ENCODE measurements at places on chromosomes 4 and X.

- no peak for DNase-seq
These were observed 62.4 kb downstream of the ATXN3L start for GRCh38 chrX:13257223-13258051.

GRCh38 chr4:126468144-126468543 lies 1153.4 kb downstream of the FAT4 start:
- DNase-seq, result no peak

DNA sequence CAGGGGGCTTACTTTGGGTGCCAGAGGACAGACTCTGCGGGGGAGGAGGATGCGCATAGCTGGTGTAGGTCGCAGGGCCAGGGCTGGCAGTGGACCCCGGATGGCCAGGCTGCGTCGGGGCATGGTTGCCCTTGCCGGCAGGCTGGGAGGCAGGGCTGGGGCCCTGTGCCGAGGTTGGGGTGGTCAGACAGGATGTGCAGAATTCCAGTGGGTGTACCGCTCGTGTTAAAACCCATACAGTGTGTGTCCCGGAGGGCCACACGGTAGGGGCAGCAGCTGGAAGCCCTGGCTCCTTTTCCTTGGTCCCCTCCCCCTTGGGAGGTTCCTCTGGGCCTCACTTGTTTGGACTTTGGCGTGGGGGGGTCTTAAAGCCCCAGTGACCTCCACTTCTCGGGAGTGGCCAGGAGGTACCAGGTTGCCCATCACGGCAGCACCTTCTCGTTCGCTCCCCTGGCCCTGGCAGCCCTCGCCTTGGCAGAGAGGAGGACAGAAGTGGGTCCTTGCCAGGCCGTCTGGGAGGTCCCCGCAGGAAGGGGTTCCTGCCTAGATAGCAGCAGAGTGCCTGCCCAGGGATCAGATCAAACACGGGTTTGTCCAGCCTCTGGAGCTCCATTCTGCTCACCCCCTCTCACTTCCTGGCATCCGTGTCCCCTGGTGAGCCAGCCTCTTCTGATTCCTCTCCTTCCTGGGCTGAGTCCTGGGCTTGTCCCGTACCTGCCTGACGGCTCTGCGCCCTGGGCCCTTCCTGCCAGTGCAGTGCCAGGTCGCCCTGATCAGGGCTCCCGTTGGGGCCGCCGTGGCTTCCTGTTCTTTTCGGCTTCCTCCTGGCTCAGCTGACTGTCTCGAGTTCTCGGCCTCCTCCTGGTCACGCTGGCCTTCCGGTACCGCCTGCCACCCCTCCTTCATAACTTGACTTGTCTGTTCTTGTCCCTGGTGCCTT lies 56.7 kb upstream of the HGFAC start:
- DNase-seq, result no peak

DNA sequence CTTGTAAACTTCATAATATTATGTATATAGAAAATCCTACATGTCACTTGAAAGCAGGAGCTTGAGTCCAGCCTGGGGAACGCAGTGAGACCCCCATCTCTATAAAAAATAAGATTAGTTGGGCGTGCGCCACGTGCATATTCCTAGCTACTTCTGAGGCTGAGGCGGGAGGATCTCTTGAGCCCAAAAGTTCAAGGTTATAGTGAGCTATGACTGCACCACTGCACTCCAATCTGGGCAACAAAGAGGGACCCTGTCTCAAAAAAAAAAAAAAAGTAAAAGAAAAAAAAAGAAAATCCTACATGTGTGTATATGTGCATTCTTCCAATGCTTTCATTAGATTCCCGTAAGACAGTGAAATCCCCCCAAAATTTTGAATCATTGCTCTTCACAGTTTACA lies 1.7 kb downstream of the SEC31A start:
- DNase-seq, result no peak

DNA sequence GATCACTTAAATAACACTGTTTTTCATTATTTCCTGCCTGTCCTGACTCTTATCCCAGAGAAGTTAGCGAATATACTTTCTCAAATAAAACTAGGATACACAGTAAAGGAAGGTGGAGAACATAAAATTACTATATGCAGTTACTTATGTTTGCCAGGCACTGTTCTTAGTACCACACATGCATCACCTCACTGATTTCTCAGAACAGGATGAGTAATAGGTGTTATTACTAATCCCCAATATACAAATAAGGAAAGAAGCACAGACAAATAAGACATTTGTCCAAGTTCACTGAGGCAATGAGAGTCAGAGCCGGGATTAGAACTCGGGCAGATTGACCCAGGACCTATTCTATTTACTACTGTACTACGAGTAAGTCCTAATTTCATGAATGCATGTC lies 91.7 kb downstream of the CORIN start:
- no peak for DNase-seq

DNA sequence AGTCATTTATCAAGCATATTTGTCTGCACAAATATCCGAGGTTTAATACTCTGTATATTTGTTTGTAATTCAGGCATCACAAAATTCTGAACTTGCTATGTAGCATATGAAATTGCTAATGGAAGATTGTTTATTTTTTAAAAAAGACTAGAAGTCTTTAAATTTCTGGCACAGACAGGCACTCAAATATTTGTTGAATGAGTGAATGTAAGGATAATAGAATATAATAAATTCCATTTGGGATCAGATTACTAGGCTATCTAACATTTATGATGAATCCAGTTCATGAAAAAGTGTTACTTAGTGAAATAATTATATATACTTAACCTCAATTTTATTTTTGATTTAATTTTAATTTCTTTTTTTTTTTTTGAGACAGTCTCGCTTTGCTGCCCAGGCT lies 30.4 kb upstream of the TEC start:
- DNase-seq, result no peak

DNA sequence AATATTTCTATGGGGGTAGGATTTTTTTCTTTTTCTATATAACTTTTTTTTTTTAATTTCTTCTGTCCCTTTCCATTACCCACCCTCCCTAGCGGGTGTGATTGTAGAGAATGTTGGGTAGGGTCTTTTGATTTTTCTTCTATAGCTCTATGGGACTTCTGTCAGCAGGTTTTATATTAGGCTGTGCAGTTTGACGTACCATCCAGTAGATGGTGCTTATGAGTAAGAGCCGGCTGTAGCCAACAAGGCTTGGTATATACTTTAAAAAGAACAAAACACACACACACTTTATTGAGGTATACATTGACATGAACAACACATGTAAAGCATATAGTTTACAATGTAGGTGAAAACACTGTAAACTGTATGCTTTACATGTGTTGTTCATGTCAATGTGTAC lies 247.9 kb upstream of the POF1B start:
- DNase-seq, result no peak

DNA sequence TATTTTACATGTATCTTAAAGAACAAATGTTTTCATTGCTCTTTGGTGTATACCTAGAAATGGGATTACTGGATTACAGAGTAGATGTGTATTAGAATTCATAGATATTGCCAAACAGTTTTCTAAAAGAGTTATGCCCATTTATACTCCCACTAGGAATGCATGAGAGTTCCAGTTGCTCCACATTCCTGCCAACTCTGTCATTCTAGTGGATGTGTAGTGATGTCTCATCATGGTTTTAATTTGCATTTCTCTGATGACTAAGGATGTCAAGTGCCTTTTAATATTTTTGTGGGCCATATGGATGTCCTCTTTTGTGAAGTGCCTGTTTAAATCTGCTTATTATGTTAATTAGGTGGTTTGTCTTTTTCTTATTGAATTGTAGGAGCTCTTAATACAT lies 65.6 kb upstream of the BMP2K start:
- DNase-seq, result no peak

DNA sequence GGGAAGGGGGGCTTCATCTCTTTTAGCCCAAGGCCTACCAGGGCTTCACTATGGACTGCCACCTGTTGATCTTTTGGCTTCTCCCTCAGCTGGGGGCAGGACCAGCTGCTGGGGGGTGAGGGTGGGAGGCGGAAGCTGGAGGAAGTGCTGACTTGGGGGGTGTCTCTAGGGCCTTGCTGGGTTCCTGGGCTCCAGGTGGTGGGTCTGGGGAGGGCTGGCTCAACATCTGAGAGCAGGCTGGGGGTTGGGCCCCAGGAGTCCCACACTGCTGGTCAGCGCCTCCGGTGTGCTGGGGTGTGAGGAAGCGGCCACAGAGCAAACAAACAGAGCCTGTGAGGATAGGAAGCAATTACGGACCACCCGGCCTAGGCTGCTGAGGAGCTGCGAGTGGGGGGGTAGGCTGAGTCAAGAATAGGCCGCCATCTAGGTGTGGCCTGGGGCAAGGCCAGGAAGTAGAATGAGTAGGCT lies 85.7 kb downstream of the EFNB1 start:
- DNase-seq, result peak; percentile 27

- DNase-seq, result peak; percentile 38
These were observed 269.8 kb downstream of the BCOR start for GRCh38 chrX:39827951-39828350.

DNA sequence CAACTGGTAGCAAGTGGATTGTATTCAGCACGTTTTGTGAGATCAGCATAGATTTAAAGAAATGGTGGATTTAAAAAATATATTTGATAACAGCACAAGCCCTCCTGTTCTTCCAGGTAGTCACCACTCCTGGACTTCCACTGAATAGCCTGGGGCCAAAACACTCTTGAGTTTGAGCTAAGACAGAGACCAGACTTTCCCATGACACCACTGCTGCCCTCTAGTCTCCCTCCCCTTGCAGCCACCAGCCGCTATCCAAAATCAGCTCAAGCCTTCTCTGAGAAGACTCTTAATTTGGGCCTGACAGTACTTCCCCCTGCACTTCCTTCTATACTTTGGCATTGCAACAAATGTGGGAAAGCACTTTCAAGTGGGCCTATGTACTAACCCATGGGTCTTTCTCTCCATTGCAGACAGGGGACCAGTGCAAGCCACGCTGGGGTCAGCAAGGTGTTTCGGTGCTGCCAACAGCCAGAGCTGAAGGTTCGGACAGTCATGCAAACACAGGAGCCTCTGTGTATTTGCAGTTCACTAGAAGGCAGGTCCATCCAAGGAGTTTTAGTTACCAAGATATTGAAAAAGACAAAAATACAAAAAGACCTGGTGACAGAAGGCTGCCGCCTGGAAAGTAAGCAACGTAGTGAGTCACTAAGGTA lies 40.5 kb upstream of the KLHL13 start:
- DNase-seq, result no peak

- no peak for DNase-seq
These were observed 107.6 kb upstream of the FAM9C start for GRCh38 chrX:13151828-13152517.

DNA sequence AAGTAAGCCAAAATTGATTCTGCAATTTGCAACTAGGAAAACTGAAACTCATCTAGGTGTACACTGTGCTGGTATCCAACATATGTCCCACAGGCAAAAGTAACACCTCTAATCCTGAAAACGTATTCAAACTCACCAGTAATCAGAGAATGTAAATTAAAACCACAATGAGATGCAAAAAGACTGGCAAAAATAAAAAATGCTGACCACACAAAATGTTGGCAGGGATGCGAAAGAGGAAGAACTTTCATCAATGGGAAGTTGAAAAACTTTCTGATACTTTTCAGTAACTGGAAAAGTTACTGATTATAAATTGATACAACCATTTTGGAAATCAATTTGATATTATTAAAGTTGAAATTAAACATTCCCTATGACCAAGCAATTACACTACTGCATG lies 20.1 kb upstream of the CORIN start:
- DNase-seq, result no peak

DNA sequence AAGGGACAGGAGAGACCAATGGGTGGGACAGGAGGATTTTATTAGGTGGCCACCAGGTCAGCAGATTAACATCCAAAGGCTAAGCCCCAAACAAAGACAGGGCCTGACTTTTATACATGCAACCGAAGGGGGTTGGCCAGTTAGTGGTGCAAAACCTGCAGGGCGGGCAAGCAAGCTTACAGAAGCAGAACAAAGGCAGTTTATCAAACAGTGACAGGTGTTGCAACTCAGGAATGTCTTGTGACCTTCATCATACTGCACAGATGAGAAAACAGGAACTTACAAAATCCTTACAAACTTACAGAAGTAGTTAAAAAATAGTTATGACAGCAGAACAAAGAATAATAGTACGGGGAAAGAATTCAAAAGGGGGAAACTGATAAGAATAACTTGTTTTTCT lies 708.1 kb downstream of the GLUD2 start:
- no peak for DNase-seq

GRCh38 chrX:124085063-124085462 lies 123.6 kb downstream of the STAG2 start:
- no peak for DNase-seq

GRCh38 chrX:103446665-103447302 lies 70.4 kb downstream of the BEX3 start:
- no peak for DNase-seq

DNA sequence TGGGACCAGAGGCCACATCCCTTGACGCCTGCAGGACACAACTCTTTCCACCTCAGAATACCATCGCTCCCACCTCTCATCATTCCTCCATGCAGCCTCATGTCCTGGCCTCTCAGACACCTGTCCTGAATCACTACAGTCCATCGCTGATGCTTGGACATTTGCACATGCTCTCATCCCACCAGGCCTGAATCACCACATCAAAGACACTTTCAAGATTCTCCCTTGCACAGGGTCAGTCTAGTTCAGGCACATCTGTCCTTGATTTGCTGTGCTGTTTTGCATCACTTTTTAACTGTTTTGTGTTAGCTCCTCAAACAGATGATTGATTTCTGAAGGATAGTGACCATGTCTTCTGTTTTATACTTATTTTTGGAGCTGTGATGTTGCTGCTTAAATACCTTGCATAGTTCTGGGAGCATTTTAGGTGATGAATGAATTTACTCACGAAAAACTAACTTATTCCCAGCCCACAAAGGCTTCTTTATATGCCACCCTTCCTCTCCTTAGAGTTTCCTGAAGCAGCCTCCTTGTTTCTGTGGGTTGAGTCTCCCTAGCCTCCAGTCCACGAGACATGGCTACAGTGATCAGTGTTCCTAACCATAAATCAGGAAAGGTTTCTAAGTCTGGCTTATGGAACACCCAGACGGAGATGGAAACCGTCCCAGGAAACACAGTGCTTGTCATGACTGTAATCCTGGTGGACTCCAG lies 2.6 kb downstream of the FAM114A1 start:
- DNase-seq, result no peak

DNA sequence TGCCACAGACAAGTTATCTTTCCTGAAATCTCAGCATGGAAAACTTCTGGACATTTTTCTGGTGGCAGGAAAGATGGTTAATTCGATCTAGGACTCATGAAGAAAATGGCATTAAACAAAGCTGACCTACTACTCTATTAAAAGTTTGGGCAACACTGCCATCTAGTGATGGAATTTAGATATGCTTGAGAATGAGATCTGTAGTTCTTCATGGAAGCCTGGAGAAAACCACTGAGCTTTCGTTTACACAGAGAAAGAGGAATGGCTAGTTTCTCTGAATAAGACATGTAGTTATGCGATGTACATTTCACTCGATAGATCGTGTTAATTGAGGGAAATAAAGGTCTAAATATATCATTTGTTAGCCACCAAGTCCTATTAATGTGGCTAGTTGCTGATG lies 51.7 kb upstream of the CHRDL1 start:
- peak; percentile 38 for DNase-seq

- DNase-seq, result no peak
These were observed 36.2 kb upstream of the PRDX4 start for GRCh38 chrX:23631136-23631535.
